ENCODE measurements at places on chromosomes 2 and 18.

DNA sequence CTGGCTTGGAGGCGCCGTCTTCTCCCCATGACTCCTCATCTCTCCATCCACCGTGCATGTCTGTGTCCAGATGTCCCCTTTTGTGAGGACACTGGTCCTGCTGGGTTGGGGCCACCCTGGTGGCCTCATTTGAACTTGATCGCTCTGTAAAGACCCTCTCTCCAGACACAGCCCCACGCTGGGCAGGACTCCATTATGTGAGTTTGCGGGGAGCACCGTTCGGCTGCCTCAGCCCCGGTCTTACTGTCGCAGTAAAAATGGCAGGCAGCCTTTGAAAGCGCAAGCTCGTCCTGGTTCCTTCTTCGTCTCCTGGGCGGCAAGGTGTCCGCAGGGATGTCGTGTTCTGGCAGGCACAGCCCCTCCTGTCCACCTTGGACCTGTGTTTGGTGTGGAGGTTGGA, 17.7 kb downstream of the NFATC1 start:
- no peak for DNase-seq

- peak; percentile 66 for DNase-seq
Measured at GRCh38 chr2:215613280-215613679, 177.4 kb upstream of the FN1 start.

DNA sequence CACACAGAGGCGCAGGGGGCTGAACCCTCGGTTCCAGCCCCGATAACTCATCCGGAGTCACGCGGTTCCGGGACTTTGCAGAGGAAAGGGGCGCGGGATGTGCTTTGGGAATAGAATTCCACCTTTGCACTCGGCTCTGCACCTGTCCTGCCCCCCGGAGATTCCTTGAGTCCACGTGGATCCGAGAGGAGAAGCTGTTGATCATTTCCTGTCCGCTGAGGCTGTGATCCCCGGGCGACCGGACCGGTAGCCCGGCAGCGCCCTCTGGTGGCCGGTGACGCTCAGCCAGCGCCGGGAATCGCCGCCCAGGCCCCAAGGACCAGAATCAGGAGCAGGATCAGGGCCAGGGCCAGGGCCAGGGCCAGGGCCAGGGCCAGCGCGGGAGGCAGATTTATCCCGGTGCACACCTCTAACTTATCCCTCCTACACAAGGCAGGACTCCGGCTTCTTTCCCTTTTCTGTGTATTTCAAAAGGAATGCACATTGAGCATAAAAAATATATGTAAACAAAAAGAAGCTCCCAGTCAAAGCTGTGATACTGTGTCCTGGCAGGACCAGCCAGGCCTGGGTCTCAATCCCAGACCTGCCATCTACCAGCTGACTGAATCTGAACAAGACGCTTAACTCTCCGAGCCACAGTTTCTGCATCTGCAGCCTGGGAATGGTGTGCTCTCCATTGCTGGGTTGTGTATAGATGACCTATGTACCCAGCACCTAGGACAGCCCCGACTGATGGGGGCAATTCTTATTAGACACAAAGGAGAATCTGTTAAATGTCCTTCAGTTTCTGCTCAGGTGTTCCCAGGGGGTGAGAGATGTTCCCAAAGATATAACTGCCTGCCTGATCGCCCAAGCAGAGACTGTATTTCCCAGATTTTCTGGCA, 8.5 kb upstream of the SPATA3 start:
- peak; percentile 60 for DNase-seq

DNA sequence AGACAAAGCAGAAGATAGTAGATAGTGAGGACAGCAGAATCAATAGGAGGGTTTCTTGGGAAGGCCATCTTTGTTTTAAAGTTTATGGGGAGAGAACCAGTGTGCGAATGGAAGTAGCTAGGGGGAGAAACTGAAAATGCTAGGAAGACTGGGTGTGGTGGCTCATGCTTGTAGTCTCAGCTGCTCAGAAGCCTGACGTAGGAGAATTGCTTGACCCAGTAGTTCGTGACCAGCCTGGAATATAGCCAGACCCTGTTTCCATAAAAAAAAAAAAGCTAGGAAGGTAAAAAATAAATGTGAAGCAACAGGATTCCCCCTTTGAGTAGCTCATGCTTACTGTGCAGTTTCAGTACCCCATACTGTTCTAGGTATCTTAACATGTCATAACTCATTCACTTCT, 19.2 kb upstream of the DRC1 start:
- no peak for DNase-seq

DNA sequence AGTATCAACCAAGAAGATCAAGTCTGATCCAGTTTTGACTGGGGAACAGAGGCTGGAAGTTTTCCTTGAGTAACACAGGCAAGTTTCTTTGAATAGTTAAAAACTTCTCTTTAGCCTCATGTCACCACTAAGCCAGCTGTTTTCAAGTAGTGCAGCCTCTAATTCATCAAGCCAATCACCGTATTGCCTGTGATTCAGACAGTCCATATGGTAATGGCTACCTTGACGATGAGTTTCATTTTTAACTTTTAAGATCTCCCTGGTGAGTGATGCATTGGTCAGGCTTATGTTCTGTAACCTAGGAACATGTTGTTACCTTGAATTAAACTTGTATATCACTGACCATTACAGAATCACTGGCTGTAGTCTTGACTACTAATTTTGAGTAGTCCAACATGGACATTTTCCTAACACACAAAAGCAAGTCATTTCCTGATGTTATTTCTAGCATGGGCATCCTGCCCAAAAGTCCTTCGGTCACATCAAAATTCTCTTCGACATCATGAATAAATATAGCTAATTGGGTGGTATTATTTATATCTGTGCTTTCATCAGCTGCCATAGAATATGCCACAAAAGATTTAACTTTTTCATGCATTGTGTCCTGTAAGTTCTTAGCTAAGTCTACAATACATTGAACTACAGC, 238.8 kb upstream of the GCFC2 start:
- no peak for DNase-seq

GRCh38 chr18:74791501-74792194, 194.0 kb downstream of the ZNF407 start:
- DNase-seq = peak; percentile 8

GRCh38 chr2:240024766-240025165, 376 bp downstream of the NDUFA10 start:
- no peak for DNase-seq

GRCh38 chr2:238706673-238707072, 141.2 kb upstream of the TWIST2 start:
- DNase-seq = no peak

- DNase-seq = no peak
Measured at GRCh38 chr18:65380986-65381385, 369.8 kb upstream of the CDH7 start.

DNA sequence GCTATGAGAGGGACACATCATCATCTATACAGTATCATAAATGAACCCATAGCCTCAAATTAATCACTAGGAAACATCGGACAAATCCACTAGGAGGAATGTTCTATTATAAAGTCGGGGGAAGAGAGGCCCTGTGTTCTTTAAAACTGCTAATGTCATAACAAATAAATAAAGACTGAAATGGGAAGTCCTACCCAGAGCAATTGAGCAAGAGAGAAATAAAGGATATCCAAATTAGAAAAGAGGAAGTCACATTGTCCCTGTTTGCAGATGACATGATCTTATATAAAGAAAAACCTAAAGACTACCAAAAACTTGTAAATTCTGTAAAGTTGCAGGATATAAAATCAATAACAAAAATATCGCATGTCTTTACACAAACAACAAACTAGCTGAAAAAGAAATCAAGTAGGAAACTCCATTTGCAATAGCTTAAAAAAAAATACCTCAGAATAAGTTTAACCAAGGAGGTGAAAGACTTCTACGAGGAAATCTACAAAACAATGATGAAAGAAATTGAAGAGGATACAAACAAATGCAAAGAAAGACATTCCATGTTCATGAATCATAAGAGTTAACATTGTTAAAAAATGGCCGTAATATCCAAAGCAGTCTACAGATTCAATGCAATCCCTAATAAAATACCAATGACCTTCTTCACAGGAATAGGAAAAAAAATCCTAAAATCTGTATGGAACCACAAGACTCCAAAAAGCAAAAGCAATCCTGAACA, 30.6 kb downstream of the RTN4 start:
- DNase-seq = peak; percentile 27

GRCh38 chr2:120831891-120832290, 96.2 kb downstream of the GLI2 start:
- DNase-seq = no peak

DNA sequence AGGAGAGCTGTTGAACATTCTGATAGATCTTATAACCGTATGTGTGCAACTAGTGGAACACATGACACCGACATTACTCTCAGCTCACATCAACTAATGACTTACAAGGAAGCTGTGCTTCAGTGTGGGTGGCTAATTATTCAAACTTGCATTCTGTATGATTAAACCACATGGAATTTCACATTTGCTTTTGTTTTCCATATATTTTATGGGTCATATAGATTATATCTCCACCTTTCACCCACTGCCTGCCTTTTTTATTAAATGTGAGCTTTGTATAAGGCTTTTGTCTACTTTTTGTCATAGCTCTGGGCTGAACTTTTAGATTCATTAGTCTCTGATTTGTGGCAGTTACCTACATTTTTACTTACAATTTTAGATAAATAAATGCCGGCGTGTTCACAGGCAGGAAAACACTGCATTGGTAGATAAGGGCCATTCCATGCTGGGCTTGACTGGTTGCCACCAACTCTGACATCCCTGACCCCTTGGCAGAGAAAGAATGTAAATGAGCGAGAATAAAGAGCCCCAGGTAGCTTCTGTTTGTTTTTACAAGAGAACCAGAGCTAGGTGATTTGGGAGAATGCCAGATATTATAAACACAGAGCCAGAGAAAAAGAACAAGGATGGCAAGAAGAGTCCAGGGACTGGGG, 35.7 kb downstream of the LYPD6 start:
- peak; percentile 59 for DNase-seq

DNA sequence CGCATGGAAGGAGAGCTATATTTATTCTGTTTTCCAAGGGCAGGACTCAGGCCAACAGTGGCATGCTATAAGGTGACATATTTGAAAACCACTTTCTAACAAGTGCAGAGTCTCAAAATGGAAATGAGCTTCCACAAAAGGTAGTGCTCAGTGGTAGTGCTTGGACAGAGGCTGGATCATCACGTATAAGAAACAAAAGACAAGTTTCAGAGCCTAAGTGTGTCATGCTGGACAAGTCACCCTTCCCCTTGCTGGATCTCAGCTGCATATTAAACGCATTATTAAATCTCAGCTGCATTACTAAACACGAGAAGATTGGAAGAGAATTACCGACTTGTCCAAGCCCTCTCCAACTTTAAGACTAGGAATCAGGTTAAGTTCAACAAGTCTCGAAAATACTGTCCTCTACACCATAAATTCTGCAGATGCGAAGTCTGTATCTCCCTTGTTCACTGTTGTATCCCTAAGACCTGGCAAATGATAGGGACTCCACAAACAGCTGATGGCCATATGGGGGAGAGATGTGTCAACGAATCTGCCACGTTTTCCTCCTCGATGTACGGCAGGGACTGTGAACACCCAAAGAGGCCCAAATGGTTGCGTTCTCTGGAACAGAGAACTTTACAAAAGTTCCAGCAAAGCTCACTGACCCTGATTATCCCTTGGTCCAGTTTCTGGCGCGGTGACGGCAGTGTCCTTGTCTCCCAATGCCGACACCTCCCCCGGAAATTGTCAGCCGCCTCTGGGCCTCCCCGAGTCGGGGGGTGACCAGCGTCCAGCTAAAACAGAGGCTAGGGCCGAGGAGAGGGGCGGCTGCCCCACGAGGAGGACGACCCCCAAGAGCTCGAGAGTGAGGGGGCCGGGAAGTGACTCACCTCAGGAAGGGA, 611 bp downstream of the NOL10 start:
- DNase-seq = peak; percentile 3

- no peak for DNase-seq
Measured at GRCh38 chr2:231357931-231358330, 37.6 kb upstream of the B3GNT7 start.

GRCh38 chr2:18232731-18233438, 327.6 kb downstream of the RDH14 start:
- no peak for DNase-seq

DNA sequence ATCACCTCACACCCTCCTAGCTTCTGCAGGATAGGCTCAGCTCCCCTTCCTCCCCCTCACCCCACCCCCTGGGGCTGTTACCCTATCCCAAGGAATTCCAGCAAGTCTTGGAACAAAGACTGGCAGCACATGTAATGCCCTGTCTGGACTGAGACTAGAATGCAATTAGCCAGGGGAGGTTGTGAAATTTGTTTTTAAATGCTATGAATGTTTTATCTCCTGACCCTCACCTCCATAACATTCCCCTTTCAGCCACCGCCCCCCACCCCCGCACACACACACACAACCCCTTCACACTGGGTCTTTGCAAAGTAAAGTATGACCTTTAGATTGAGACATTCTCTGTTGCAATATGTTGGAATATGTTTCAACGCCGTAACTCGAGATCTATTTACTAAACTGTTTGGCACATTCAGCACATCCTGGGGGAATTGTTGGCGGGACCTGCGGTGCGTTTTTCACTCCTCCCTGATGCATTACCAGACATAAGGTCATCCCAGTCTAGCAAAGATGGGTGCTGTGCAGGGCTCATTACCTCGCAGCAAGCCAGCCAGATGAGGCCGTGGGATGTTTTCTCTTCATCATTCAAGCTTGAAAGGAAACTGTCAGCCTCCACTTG, 290.7 kb upstream of the SLC14A2 start:
- peak; percentile 80 for DNase-seq

GRCh38 chr2:25453199-25453905, 111.6 kb upstream of the DNMT3A start:
- no peak for DNase-seq
